HFFc6 (cell line): ENCODE measurements at places on chromosomes 13 and 19. TPM values are rescaled to one million over a fixed set of nuclear protein-coding genes. Genes with fewer than 3 reads are reported as not detected.

DNA sequence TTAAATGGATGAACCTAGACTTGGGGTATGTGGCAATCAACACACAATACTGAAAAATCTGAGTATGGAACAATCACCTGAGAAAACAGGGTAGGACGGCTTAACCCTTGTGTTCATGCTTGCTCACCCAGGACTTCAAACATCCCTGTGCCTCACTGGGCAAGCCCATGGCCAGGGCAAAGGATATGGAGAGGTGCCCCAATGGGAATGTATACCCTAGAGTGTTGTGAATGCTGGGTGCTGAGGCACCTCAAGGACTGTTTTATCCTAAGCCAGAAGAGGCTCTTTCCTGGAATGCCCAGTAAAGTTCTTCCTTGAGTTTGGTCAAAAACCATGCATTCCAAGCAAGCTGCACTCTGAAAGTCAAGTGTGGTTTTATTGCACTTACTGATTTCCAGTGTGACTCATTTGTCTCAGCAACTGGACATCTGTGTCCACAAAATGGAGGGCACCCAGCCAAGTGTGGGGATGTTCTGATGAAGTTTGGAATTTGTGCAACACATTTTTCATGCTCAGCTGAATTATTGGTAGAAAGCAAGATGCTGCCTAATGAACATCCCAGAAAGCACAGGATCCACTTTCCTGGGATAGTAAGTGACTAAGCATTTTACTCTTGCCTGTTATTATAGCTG is 531.3 kb downstream of the RFC3 start:
- H3K27me3 ChIP-seq: peaks cover 1% of the 10 kb centered on the region
- DNase-seq: peak; percentile 97
- H3K4me1 ChIP-seq: peaks cover 71% of the 10 kb centered on the region
- H3K27ac ChIP-seq: peak overlapping the region; percentile 47

The CBY2 gene
- not detected in 3 replicates for total RNA-seq

The PRX gene
- total RNA-seq: 1.1 and 1.4 TPM in 2 replicates

The PNMA8C gene
- not detected in 3 replicates for total RNA-seq

The ZNF497 gene
- total RNA-seq: 0.30 to 0.54 TPM (median 0.49 TPM) in 3 replicates

GRCh38 chr19:52692431-52693008 is 42.3 kb downstream of the ZNF611 start:
- peaks cover 1% of the 10 kb centered on the region for H3K27me3 ChIP-seq
- H3K27ac ChIP-seq: no peak overlapping the region
- H3K4me1 ChIP-seq: peaks cover 32% of the 10 kb centered on the region
- no peak overlapping the region for H3K4me3 ChIP-seq
- H3K36me3 ChIP-seq: peaks cover 25% of the 10 kb centered on the region; the same call in 1 of the 2 replicates

The SH2D3A gene
- not detected in 3 replicates for total RNA-seq

The TSHZ3 gene
- total RNA-seq: 9.1 to 12.7 TPM (median 10.3 TPM) in 3 replicates

DNA sequence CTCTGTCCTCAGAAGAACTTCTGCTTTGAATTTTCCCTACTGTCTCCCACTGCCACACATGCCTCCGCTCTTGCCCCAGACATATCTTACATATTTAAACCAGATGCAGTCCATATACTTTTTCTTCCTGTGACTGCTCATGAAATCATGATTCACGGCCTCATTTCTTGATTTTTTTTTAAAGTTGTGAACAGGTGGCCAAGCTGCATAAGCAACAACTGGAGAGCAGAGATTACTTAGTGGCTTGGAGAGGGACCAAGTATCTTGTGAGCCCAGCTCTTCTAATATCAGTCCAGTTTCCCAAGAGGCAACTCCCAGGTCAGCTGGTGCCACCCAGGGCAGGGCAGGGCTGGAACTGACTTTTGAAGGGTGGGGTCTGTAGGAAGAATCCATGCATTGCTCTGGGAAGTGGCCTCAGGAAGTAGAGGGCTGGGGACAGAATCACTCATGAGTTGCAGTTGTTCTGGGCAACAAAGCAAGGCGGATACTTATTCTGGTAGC is 152.4 kb downstream of the LMO7 start:
- H3K36me3 ChIP-seq: peaks cover 36% of the 10 kb centered on the region
- H3K27ac ChIP-seq: no peak overlapping the region
- DNase-seq: peak; percentile 57

DNA sequence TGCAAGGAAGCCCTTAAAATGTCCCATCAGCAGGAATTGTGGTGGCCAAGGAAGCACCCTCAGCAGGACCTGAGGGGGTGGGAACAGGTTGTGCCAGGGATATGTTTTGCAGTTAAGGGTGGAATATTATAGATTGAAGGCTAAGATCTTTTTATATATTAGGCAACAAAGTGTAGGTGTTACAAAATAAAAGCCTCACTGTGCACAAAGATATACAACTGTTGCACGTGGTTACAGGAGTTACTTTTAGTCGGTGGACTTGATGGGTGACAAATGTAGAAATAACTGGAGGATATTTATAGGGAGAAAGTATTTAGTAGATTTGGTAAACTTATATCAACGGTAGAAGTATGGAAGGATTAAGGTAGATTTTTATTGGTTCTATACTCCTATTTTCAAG is 35.1 kb downstream of the TBC1D4 start:
- H3K4me1 ChIP-seq: peaks cover 20% of the 10 kb centered on the region
- H3K27me3 ChIP-seq: no peaks in the 10 kb centered on the region
- no peak overlapping the region for H3K4me3 ChIP-seq
- no peaks in the 10 kb centered on the region for H3K36me3 ChIP-seq
- no peak overlapping the region for H3K27ac ChIP-seq

DNA sequence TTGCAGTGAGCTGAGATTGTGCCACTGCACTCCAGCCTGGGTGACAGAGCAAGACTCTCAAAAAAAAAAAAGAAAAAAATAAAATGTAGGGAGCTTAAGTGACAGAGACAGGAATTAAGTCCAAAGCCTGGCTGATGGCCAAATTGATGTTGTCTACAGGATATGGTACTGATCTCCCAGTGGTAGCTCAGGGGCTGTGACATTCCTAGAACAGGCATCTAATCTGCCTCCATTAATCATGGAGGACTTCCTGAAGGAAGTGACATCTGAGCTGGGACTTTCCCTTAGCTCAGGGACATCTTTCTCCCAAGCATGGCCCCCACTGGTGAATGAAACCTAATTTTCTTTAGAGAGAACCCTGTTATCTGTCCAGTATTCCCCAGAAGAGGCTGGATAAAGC is 11.4 kb upstream of the EDDM13 start:
- H3K27me3 ChIP-seq: peaks cover 8% of the 10 kb centered on the region
- no peak overlapping the region for H3K4me3 ChIP-seq
- DNase-seq: no peak
- H3K36me3 ChIP-seq: peaks cover 5% of the 10 kb centered on the region
- no peaks in the 10 kb centered on the region for H3K4me1 ChIP-seq

- H3K36me3 ChIP-seq: no peaks in the 10 kb centered on the region
- no peaks in the 10 kb centered on the region for H3K4me1 ChIP-seq
- no peak overlapping the region for H3K4me3 ChIP-seq
- no peak overlapping the region for H3K27ac ChIP-seq
These were observed 2057.1 kb upstream of the PCDH20 start for GRCh38 chr13:63472711-63473110.

DNA sequence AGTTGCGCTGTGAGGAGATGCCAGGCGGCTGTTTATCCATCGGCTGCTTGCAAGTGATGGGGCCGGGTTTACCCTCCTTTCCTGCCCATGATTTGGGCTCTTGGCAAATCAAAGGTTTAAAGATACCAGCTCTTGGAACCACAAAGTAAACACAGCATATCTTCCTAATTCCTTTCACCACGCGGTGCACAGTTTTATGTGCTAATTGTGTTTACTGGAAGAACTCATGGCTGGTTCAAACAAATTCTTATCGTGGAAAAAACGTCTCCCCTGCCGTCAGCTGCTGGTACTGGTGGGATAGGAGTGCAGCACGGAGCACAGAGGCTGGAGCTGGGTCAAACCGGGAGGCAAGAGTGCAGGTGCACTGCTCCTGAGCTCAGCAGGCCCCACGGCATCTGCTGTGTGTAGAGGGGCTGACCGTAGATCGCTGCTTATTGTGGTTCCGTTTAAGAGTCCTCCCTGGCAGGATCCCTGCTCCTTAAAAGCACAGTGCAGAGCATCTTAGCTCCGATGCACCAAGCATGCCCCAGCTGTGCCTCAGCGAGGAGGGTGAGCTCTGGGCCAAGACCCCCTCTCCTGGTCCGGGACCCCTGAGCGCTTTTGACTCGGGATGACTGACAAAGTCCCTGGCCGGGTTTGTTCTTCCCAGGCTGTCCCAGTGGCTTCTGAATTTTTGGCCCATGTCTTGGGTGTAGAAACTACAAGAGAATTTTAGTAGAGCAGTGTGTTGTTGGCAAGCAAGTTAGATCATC is 51.3 kb upstream of the GAS6 start:
- no peak for DNase-seq
- peak overlapping the region; percentile 46; the same call in 1 of the 2 replicates for H3K27ac ChIP-seq
- H3K36me3 ChIP-seq: peaks cover 47% of the 10 kb centered on the region
- H3K4me1 ChIP-seq: peaks cover 59% of the 10 kb centered on the region
- H3K4me3 ChIP-seq: no peak overlapping the region
- H3K27me3 ChIP-seq: no peaks in the 10 kb centered on the region; the same call in none of the 2 replicates

GRCh38 chr13:49651570-49652354 is 23.5 kb downstream of the ARL11 start:
- DNase-seq: no peak
- no peaks in the 10 kb centered on the region; the same call in 1 of the 2 replicates for H3K36me3 ChIP-seq
- no peaks in the 10 kb centered on the region; the same call in 1 of the 2 replicates for H3K27me3 ChIP-seq
- H3K4me3 ChIP-seq: no peak overlapping the region

DNA sequence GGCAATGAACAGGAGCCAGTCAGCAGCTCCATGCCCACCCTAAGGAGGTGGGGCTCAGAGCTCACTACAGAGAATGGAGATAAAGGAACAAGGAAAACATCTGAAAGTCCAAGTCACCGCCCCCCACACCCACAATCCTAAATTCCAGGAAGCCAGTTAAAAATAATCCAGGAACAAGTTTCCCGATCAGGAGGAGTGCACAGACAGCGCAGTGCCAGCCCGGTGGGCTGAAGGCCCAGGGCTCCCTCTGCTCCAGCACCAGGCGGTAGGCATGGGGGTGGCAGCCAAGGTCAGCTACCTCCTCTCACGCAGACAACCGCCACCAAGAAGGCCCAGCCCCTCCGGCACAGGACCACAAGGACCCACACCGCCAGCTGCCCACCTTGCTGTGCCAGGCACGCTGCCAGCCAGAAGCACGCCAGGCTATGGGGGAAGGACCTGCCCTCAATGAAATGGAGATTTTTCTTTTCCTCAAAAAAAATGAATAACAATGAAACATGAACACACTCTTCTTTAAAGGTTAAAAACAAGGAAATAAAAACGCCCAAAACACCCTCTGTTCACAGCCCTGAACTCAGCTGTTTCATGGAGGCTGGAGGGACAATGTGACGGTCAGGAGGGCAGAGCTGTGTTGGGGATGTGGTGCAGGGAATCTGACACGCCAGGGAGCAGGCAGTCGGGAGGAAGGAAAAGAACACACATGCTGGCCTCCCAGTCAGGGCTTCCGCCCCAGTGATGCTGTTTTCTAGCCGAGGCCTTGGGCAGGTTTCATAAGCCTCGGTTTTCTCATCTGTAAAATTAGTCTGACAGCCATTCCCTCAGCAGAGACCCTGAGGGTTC is 11.0 kb downstream of the STK24 start:
- H3K4me3 ChIP-seq: no peak overlapping the region
- no peak for DNase-seq
- H3K27me3 ChIP-seq: peaks cover 2% of the 10 kb centered on the region; the same call in 1 of the 2 replicates
- H3K36me3 ChIP-seq: peaks cover 29% of the 10 kb centered on the region
- peaks cover 84% of the 10 kb centered on the region for H3K4me1 ChIP-seq

GRCh38 chr13:71252184-71252704 is 614.8 kb downstream of the DACH1 start:
- no peaks in the 10 kb centered on the region; the same call in 1 of the 2 replicates for H3K27me3 ChIP-seq
- no peak overlapping the region for H3K27ac ChIP-seq

- DNase-seq: no peak
- no peak overlapping the region for H3K27ac ChIP-seq
- peaks cover 2% of the 10 kb centered on the region for H3K27me3 ChIP-seq
- no peaks in the 10 kb centered on the region for H3K36me3 ChIP-seq
These were observed 5.0 kb upstream of the MTMR6 start for GRCh38 chr13:25292301-25292700.

DNA sequence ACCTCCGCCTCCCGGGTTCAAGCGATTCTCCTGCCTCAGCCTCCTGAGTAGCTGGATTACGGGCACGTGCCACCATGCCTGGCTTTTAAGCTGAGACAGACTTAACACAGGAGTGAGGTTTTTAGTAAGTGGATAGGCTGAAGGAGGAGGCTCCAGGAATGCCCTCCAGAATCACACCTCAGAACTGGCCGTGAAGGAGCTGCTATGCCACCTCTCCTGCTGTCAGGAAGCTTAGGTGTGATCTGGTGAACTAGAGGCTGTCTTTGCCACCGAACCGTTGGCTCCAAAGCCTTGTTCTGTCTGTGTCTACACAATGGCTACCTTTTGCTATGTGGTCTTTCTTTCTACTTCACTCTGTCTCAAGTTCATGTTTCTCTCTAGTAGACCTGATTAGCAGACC is 4.2 kb downstream of the PDCD2L start:
- peaks cover 11% of the 10 kb centered on the region for H3K36me3 ChIP-seq
- no peak for DNase-seq
- H3K27me3 ChIP-seq: no peaks in the 10 kb centered on the region
- H3K4me1 ChIP-seq: 0 out of 2 replicates have a peak, but pooled peaks cover 5% of the 10 kb centered on the region

The SYMPK gene
- total RNA-seq: 65.7 to 74.8 TPM (median 66.2 TPM) in 3 replicates

The IRGC gene
- total RNA-seq: not detected in 2 replicates

DNA sequence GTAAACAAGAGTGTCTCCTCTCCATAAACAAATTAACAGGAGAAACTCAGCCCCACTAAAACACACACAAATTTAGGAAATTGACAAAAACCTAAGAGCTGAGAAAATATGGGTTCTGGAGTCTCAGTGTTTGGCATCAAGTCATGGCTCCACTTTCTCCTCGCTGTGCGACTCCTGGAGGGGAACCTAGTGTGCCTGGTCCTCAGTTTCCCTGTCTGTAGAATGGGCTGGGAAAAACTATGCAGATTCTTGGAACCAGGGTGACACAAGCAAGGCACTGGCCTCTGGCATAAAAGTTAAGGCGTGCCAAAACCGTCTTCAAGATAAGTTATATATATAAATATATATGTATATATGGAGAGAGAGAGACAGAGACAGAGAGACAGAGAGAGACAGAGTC is 83.9 kb downstream of the INSR start:
- H3K36me3 ChIP-seq: no peaks in the 10 kb centered on the region
- no peak overlapping the region for H3K4me3 ChIP-seq
- H3K27ac ChIP-seq: no peak overlapping the region
